ENCODE measurements at places on chromosomes 2 and 18.
A peak's percentile ranks its signal among the peaks of the same experiment; 100 is the strongest.

DNA sequence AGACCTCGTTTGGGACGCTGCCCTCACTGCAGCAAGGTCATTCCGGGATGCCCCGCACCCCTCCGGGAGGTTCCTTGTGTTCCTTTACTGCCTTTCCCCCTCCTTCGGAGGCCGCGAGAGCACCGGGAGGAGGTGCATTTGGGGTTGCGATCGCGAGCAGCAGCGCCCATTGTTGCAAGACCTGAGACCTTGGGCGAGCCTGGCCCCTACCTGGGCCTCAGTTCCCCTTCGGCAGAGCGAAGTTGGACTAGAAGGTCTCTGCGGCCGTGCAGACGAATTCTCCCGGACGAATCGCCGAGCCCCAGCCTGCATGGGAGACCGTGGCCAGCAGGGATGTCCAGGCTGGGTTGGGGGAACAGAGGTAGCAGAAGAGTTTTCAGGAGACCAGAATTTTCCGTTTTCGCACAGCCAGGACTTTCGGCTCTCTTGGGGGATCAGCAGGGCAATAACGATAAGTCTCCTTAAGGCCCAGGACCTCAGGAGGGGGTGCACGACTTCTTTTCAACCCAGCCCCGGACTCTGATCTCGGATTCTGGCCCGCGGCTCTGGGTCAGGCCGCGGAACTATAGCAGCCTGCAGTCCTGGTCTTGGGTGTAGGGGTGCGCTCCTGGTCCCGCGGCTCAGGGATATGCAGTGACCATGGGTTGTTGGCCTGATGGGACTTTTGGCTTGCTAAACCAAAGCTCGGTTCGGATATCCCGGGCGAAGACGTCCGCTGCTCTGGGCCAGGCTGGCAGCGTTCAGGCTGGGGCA, 2.8 kb downstream of the GDF7 start:
- DNase-seq: no peak

- DNase-seq: no peak
Measured at GRCh38 chr2:166167449-166167848, 39.6 kb upstream of the SCN1A start.

- no peak for DNase-seq
Measured at GRCh38 chr2:192007581-192008228, 160.8 kb upstream of the CAVIN2 start.

GRCh38 chr2:137842430-137842829, 121.8 kb upstream of the HNMT start:
- no peak for DNase-seq

DNA sequence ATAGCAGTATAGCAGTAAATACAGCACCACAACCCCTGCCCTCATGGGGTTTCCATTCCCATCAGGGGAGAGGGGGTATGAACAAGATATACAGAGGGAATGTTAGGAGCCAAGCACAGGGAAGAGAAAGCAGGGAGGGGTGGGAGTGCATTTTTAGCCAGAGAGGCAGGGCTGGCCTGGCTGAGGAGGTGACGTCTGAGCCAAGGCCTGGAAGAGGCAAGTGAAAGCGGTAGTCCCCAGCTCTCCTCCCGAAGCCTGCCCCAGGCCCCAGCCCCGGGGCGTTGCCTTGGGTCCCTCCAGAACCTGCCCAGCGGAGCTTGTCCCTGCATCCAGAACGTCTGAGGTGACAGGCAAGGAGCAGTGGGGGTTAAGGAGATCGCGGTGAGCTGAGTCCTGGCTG, 45.1 kb upstream of the FOSL2 start:
- no peak for DNase-seq

DNA sequence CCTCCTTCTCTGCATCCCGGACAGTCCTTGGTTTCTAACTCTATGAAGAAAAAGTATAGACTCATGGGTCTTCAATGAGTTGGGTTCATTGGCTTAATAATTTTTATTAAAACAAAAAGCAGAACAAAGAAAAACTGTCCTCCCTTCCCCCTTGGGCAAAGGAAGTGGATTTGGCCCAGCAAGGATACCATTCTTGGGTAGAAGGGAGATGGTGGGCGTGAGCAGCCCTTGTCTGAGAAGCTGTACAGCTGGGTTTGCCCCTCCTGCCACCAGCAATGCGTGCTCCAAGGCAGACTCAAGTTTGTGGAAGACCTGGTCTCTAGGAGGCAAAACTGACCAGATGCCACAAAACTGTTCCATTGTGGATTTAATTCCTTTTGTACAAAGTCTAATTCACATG, 12.7 kb downstream of the PCARE start:
- no peak for DNase-seq

- DNase-seq: no peak
Measured at GRCh38 chr2:170369894-170370293, 191.9 kb downstream of the MYO3B start.

- no peak for DNase-seq
Measured at GRCh38 chr2:228224410-228224809, 42.9 kb upstream of the SPHKAP start.

DNA sequence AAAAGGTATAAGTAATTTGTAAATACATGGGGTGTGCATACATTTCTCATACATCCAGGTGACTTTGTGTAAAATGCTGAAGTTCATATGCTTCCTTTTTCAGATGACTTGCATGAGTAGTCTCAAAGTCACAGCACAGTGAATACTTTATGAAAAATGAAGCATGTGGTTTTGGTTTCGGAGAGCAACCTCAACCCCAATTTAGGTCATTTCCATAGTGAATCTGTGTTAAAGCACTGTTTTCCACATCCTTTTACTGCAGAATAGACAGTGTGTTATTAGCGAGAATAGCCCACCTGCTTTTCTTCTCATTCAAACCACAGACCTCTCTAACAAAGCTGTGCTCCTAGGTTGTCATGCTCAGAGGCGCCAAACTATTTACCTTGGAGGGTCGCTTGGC, 204.4 kb upstream of the RASGRP3 start:
- no peak for DNase-seq

GRCh38 chr2:143841935-143842334, 678.0 kb downstream of the ZEB2 start:
- DNase-seq: no peak

DNA sequence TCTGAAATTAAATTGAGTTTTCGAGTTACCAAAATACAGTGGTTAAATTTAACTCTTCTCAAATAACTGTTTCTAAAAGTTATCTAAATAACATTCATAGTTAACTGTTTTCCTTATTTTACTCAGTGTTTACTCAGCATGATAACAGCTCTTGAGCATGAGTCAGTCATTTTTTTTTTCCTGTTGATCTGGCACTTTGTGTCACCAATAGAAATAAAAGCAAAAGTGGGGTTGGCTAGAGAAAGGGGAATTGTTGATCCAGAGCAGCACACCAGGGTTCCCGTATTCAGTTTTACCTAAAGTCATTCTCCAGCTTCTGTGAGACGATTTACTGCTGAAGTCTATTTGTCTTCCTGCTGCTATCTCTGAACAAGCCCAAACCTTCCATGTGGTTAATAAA, 851.6 kb downstream of the DCC start:
- DNase-seq: no peak

- DNase-seq: peak; percentile 47
Measured at GRCh38 chr18:48541026-48541746, 2.4 kb downstream of the CTIF start.

- no peak for DNase-seq
Measured at GRCh38 chr2:214174563-214174962, 236.3 kb upstream of the VWC2L start.

- no peak for DNase-seq
Measured at GRCh38 chr18:57727952-57728807, 74.9 kb downstream of the ATP8B1 start.

- DNase-seq: no peak
Measured at GRCh38 chr18:10822456-10822855, 296.6 kb downstream of the NAPG start.

All from HuH-7 (cell line).